Stimulated activated CD8-positive, alpha-beta memory T cell treated with anti-CD3 and anti-CD28 coated beads, Interleukin-4, amount 100 ng/mL, for 4 hours (primary cell): ENCODE measurements at places on chromosomes 3 and 15.

DNA sequence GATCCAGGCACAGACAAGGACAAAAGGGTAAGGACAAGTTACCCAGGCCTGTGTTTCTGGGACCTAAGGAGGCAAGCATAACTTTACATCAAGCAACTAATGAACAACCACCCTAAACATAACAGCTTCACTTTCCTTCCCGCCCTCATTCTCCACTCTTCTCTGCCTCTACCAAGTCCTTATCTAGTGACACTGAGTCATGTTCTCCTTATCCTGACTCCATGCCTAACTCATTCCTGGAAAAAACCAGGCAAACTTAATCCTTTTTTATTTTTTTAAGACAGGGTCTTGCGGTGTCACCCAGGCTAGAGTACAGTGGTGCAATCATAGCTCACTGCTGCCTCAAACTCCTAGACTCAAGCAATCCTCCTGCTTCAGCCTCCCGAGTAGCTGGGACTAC lies 44.5 kb downstream of the TMEM44 start:
- no peak for DNase-seq

GRCh38 chr3:24937228-24937627 lies 442.6 kb upstream of the THRB start:
- DNase-seq = no peak

- DNase-seq = no peak
Observed at GRCh38 chr3:155656466-155656865, 88.4 kb downstream of the PLCH1 start.

GRCh38 chr3:24493746-24494617 lies 668 bp downstream of the THRB start:
- no peak for DNase-seq

DNA sequence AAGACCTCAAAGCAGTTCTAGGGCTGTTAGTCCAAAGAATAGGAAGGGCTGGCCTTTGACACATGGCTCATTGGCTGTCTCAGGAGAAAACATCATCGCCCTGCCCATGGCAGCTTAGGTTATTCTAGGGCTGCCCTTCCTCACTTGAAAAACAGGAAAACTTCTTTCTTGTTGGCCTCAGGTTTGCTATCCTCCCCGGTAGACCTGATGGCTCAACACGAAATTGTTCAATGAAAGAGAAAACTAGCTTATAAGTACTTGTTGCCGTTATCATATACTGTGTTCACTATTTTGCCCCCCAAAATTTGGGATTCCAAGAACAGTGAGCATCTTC lies 602 bp upstream of the SLTM start:
- DNase-seq = no peak

DNA sequence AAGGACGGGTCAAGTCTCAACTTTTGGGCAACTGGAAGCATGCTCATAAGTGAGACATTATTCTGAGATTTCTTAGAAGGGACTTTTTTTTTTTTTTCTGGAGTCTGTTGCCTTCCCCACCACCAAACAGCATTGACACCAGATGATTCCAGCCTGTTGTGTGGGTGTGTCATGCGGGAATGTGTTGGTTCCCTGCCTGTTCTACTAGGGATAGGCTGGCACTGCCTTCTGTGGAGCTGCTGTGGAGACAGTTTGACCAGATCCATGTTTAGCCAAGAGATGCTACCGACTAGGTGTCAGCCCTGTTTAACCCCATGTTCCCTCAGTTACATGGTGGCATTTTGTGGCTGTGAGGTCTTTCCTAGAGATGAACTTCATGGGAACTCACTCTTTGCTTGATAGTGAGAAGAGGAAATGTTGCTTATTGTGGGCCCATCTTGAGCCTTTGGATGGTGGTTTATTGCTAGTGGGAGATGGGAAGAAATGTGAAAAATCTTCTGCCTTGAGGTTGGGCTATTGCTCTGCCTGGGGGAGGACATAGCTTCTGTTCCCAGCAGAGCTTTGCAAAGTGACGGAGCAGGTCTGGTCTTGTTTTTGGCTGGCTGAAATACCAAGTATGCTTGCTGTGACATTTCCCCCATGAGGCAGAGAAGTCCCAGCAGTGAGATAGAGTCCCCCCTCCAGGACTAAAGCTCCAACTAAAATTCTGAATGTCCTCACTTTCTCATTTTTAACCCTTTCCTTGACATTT lies 31.3 kb downstream of the TRAK1 start:
- DNase-seq = no peak

DNA sequence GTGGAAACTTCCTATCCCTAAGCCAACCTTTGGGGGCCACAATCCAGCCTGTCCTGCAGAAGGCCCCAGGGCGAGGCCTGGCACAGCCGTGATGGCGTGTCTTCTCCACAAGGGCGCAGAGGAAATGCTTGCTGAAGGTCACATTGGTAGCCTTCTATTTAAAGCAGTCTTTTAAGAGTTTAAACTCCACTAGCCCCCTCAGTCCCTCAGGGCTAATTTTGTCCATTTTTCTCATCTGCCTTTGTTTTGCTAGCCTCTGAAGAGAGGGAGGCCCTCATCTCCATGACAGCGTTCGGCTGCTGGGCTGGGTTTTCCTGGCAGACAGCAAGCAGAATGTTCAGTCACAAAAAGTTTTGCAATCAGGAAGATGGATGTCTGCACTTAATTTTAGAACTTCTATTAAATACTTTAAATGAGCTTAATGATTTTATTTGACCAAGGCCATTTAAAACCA lies 40.8 kb downstream of the RARB start:
- no peak for DNase-seq

DNA sequence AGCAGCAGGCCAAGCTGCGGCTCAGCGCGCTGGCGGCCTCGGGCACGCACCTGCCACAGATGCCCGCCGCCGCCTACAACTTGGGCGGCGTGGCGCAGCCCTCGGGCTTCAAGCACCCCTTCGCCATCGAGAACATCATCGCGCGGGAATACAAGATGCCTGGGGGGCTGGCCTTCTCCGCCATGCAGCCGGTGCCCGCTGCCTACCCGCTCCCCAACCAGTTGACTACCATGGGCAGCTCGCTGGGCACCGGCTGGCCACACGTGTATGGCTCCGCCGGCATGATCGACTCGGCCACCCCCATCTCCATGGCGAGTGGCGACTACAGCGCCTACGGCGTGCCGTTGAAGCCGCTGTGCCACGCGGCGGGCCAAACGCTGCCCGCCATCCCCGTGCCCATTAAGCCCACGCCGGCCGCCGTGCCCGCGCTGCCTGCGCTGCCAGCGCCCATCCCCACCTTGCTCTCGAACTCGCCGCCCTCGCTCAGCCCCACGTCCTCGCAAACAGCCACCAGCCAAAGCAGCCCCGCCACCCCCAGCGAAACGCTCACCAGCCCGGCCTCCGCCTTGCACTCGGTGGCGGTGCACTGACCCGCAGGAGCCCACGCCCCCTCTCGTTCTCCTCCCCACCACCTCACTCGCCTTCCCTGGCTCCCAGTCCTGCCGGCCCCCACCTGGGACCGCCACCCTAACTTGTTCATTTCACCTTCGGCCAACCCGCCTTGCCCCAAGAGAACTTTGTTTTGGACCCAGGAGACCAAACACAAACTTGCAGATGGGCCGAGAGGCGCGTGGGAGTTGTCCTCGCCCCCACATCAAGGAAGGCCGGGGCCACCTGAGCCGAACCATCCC lies 1.5 kb downstream of the FOXB1 start:
- no peak for DNase-seq

DNA sequence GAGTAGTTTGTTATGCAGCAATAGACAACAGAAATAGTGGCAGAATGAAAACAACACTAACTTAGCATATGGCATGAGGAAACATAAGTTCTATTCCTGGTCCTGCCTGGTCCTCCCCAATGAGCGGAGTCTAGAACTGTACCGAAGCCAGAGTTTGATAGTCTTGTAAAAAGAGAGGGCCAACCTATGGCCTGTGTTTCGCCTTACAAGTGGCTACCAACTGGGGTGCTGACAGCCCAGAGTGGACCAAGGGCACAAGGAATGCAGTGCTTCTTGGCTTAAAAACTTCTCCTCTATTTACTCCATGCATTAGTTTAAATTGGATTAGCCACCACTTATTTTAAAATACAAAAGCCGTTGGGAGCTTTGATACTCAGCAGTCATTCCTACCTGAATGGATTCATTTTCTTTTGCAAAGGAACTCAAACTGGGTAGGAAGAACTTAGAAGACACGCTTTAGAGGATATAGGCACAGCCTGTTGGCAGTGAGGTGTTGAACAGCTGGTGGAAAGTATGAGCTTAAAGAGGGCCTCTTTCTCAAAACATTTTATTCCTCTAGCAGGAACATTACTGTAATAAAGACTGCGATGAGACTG lies 302.9 kb downstream of the PLCL2 start:
- DNase-seq = no peak

GRCh38 chr3:44899683-44900367 lies 25.4 kb downstream of the TGM4 start:
- no peak for DNase-seq

GRCh38 chr3:176855901-176856486 lies 341.3 kb downstream of the TBL1XR1 start:
- DNase-seq = no peak

DNA sequence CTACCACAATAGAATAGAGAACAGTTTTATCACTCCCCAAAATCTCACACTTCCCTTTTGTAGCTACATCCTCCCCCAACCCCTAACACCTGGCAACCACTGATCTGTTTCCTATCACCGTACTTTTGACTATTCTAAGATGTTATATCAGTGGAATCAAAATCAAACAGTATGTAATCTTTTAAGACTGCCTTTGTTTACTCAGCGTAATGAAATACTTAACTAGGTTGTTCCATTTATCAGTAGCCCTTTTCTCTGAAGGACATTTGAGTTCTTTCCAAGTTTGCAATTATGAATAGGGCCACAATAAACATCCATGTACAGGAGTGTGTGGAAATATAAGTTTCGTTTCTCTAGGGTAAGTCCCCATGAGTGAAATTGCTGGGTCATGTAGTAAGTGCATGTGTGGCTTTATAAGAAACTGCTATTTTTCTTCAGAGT lies 372.3 kb downstream of the SV2B start:
- no peak for DNase-seq

- no peak for DNase-seq
Observed at GRCh38 chr3:117439812-117440211, 730.2 kb downstream of the TUSC7 start.

DNA sequence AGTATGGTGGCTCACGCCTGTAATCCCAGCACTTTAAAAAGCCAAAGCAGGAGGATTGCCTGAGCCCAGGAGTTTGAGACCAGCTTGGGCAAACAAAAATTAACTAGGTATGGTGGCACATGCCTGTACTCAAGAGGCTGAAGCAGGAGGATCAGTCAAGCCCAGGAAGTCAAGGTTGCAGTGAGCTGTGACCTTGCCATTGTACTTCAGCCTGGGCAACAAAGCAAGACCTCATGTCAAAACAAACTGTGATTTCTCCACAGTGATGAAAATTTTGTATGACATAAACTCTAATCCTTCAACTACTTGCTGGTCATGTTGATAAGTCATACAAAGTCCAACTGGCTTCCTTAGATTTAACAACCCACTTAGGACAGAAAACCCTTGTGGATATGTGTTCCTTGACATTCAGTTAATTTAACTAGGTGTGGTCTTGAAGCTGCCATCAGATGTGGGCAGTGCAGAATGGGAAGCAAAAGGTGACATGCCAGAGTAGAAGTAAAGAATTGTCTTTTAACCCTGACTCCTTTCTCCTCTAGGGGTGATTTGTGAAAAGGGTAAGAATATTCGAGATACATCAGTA lies 263.3 kb downstream of the PTPRG start:
- no peak for DNase-seq

DNA sequence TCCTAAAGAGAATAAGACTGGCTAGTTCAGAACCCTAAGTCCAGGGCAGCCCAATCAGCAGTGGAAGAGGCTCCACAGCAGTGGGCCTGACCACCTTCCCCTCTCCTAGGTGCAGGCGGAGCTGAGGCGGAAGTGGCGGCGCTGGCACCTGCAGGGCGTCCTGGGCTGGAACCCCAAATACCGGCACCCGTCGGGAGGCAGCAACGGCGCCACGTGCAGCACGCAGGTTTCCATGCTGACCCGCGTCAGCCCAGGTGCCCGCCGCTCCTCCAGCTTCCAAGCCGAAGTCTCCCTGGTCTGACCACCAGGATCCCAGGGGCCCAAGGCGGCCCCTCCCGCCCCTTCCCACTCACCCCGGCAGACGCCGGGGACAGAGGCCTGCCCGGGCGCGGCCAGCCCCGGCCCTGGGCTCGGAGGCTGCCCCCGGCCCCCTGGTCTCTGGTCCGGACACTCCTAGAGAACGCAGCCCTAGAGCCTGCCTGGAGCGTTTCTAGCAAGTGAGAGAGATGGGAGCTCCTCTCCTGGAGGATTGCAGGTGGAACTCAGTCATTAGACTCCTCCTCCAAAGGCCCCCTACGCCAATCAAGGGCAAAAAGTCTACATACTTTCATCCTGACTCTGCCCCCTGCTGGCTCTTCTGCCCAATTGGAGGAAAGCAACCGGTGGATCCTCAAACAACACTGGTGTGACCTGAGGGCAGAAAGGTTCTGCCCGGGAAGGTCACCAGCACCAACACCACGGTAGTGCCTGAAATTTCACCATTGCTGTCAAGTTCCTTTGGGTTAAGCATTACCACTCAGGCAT lies 33.7 kb downstream of the VIPR1 start:
- no peak for DNase-seq

DNA sequence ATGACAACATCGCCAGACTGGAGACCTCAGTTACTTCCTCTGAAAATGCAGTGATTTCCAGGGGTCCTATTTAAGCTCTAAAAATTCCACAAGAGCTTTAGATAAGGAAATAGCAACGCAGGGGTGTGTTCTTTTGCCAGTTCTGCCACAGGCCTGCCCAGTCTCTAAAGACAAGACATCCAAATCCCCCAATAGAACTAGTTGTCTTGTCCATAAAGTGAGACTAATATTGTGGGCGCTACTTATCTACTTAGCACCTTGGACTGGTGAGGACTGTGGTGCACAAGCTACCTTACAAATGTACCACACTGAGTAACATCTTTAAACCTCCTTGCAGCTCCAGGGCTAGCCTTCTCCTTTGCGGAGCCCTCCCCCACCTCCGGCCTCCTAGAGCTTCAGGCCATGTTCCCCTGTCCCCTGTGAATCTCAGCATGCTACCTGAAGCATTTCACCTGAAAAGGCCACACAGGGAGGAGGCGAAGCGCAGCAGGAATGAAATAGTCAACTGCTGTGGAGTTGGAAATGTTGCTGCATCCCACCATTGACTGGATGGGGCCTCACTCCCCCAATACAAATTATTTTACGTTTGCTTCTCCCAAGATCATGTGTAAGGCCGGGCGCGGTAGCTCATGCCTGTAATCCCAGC lies 9.6 kb upstream of the LRRC2 start:
- no peak for DNase-seq

- no peak for DNase-seq
Observed at GRCh38 chr3:109963831-109964230, 626.5 kb upstream of the DPPA4 start.

DNA sequence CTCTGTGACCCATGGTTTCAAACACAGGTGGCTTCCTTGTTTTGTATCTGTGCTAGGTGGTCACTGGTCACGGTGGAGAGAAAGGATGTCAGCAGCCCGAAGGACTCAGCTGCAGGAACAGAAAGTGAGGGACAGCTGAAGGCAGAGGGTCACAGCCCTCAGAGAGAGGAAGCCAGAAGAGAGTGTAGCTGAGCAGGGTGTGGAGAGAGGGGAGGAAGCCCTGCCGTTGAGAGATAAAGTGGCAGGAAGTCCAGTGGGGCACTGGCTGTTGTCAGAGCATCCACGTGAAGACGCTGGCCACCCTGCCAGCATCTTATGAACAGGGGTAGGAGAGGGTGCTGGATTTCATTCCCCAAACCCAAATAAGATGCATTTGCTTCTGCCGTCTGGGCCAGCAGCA lies 36.9 kb downstream of the LIMD1 start:
- DNase-seq = no peak
